ENCODE measurements at places on chromosomes 7 and 10.

DNA sequence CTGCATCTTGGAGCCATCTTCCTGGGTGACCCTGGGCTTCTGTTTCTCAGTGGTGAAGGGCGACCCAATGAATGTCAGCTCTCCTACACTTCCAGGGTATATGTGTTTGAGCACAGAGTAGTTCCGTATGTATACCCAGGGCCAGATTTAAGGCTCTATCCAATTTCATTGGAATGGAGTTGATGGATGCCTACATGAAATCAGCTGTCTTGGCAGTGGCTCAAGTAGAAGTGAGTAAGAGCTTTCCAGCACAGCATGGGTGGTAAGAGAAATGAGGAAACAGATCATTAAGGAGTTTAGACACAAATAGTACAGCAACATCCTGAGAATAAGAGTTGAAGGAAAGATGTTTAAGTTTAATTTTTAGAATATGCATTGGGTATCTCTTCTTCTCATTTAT, 433.0 kb downstream of the PAXIP1 start:
- DNase-seq = no peak

DNA sequence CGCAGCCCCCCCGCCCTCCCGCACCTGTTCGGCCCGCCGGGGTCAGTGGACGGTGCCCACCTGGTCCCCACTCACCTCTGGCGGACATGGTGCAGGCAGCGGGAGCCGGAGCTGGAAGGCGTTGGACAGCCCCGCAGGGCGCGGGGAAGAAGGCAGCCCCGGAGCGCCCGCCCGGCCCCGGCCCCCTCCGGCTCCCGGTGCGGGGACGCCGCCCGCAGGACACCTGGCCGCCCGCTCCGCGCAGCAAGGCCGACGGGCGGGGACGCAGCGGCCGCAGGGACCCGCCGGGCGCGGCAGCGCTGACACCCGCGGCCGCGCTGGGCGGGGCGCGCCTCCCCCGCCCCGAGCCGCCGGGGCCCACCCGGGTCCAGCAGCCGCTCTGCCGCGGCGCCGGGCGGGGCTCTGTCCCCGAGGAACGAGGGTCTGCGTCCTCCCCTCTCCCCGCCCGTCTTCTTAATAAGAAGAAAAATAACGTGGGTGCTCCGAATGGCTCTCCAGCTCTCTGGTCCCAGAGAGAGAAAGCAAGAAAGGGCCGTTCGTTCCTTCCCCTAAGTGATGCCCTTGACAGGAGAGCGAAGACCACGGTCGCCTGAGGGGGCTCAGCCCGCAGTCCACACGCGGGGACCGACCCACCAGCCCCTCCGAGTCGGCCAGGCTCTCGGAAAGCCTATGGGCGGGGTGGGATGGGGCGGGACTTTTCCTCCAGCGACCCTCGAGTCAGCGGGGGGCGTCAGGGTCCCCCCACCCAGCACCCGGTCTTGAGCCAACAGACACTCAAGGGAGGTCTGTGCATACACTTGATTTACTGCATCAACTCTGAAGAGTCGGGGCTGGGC, 53.4 kb upstream of the FHIP2A start:
- DNase-seq = no peak

- DNase-seq = no peak
Measured at GRCh38 chr10:103926722-103927319, 8.8 kb upstream of the STN1 start.

- no peak for DNase-seq
Measured at GRCh38 chr7:11604505-11604904, 227.5 kb downstream of the THSD7A start.

DNA sequence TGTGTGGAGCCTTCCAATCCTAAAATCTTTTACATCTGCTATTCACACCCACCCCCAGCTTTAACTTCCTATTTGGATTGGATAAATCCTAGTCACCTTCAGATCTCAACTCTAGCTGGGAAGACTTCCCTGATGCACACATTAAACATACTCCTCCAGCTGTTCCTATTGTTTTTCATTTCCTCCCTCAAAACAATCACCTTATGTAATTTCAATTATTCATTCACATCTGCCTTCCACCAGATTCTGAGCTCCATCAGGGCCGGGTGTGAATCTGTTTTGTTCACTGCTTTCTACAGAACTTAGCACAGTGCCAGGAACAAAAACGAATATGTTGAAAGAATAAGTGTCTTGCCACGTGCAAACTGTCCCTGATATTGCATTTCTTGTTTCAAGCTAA, 497.4 kb downstream of the PLXDC2 start:
- no peak for DNase-seq

DNA sequence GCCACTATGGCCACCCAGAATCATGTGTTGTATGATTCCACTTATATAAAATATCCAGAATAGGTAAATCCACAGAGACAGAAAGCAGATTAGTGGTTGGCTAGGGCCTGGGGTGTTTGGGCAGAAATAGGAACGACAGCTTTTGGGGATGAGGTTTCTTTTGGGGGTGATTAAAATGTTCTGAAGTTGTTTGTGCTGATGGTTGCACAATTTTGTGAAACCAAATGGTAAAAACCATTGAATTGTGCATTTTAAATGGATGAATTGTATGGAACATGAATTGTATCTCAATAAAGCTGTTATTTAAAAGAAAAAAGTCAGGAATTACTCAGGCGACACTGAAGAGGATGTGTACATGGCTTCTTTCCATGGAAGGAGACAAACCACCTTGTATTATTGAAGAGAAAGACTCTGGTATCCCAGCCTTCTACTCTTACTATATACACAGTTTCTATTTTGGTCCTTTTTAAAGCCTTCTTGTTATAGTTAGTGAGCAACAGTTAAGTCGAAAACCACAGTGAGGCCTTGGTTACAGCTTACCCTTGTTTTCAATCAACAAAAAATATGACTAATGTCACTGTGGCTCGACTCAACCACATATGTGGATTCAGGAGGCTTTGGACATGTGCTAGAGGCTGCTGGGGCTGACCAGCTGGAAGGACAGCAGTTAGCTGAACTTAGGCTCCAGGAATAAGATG, 57.1 kb upstream of the KMT2E start:
- DNase-seq = peak; percentile 39

- DNase-seq = no peak
Measured at GRCh38 chr7:112001091-112001826, 204.9 kb downstream of the DOCK4 start.

GRCh38 chr7:155845226-155845625, 33.0 kb upstream of the SHH start:
- DNase-seq = no peak

DNA sequence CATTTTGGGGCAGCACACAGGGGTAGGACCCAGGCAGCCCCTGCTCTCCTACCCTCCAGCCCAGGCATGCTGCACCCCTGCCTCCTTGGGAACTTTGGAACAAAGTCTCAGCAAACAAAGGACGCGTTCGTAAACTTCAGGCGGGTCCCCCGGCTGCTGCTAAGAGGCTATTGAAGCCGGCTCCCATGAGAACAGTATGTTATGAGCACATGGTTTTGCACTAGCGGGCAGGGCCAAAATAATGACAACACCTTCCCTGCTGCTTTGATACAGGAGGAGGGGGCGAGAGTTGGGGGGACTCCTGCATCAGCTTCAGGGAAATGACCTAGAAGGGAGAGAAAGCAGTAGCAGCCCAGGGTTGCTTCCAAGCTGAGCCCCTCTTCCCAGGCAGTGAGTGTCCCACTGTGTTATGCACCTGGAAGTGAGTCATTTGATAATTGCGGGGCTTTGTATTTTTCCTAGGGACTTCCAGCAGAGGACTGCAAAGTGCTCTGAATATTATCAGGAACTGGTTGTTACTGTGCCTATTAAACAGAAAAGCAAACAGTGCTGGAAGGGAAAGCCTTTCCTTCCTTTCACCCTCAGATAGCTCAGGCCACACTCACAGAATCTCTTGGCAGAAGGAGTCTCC, 6.9 kb downstream of the ITPRIP start:
- no peak for DNase-seq

DNA sequence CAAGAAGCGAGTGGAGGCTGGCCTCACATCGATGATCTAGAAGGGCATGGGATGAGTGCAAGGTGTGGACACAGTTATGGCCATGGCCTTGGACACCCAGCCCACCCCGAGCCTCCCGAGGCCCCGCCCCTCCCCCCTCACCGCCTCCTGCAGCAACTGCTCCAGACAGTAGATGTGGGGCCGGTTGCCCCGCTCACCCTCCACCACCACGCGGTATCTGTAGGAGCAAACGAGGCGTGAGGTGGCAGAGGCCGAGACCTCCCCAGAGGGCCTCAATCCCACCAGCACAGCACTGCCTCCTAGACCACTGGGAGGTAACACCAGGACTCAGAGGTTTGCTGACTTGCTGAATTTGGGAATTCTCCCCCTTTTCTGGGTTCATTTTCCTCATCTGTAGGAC, 37.6 kb downstream of the SLC29A4 start:
- DNase-seq = no peak

DNA sequence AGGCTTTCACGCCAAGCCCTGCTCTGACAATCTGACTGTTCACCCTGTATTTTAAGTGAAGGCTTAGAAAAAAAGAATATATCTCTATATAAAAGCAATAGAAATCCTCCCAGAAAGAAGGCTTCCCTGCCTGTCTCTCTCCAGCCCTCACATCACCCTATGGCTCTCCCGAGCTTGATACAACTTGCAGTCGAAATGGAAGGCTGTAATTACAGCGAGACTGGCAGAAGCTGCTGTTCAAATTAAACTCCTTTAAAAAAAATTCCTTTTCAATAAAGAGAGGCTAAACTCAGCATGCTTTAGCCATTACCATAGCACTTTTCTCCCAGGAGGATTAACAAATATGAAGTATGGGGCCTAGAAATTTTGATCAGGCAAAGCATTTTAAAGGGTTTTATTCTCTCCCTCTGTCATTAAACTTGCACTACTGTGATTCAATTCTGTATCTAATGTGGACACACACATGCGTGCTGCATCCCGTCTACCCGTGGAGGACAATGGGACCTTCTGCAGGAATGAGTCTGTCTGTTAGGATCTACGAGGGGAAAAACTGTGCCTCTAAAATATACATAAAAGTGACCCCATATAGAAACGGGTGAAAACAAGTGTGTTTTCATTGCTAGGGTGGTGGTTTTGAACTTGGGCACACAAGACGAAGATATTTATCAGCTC, 223.8 kb downstream of the USP6NL start:
- no peak for DNase-seq

GRCh38 chr10:17077346-17077781, 52.2 kb downstream of the CUBN start:
- DNase-seq = no peak

DNA sequence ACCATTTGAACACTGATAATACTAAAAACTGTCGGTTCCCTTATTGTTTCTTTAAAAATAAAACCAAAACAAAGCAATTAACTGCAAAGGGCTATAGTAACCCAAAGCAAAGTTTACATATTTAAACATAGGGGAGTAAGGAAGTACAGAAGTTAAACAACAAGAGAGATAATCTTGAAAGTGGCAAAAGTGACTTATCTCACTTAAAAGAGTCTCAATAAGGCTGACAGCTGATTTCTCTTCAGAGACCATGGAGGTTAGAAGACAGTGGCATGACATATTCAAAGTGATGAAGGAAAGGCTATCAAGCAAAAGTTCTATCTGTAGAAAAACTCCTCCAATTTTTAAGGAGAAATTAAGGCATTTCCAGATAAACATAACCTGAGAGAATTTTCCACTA, 233.5 kb upstream of the HDAC9 start:
- no peak for DNase-seq

- no peak for DNase-seq
Measured at GRCh38 chr10:113309791-113310190, 243.1 kb upstream of the HABP2 start.

DNA sequence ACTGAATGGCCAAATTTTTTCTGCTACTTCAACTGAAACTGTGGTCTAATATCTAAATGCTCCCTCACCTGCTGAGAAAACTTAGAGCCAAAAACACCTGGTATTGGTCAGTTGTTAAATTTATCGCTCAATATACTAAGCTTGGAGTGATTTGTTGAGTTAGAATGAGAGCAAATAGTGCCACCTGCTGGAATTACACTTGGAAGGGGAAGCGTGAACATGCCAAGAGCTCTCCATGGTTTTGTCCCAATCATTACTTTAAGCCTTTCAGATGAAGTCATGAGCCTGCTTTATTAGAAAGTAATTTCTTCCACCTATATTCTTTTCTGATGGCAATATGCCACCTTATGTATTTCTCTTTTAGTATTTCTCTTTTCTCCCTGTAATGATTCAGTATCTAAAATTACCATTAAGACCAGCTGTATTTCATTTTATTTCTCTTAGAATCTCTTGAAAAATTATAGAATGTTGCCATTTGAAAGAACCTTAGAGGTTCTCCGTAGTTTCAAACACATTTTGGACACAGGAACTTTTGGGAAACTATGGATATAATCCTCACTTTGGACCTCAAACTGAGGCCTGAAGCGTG, 447.8 kb upstream of the C7orf33 start:
- DNase-seq = peak; percentile 5

GRCh38 chr10:31215052-31215451, 104.0 kb upstream of the ZEB1 start:
- DNase-seq = no peak

DNA sequence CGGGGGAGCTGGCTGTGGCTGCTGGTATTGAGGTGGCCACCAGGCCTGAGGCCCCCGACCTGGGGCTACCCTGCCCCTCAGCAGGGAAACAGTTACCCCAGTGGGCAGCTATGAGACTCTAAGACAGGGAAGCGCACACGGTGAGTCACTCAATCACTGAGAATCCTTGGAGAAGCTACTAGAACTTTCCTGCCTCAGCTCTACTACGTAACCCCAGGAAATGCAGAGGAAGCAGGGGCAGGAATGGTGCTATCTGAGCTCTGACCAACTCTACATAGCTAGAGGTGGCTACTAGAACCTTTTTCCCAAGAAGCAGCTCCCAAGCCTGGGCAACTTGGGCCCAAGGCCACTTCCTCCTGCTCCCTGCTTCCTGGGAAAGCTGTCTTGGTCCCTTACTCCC, 11.8 kb downstream of the DNAJB12 start:
- no peak for DNase-seq

DNA sequence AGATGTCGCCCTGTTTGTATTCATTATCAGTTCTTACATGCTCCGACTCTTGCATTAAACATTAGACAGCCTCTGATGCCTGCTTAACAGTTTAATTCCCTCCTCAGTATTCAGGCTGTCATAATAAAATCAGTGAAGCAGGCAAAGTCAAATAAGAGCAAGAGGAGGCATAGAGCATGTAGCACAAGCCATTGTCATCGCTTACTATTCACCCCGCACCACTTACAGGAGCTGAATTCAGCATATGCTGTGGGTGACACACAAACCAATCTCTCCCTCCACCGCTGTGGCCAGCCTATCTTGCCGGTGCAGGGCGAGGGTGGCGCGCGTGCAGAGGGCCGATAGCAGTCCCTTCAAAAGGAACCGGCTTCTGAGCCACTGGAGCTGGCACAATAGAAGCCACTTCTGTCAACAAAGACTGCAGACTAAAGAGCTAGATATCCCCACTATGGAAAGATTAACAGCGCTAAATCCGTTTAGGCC, 433.2 kb upstream of the MGMT start:
- no peak for DNase-seq

Measured in CD4-positive, alpha-beta T cell treated with Interferon alpha-2 for 1 hour (primary cell).